ENCODE measurements at places on chromosomes 11 and 22.

GRCh38 chr11:62538470-62539237, 8.0 kb downstream of the AHNAK start:
- no peak for DNase-seq

GRCh38 chr11:83140691-83141455, 16.1 kb upstream of the PCF11 start:
- no peak for DNase-seq

- DNase-seq = no peak
Measured at GRCh38 chr11:60633645-60634044, 65.8 kb upstream of the MS4A8 start.

GRCh38 chr22:22925146-22925804, 37.7 kb downstream of the IGLL5 start:
- no peak for DNase-seq

GRCh38 chr11:60862171-60862570, 5.2 kb upstream of the ZP1 start:
- DNase-seq = no peak

- DNase-seq = no peak
Measured at GRCh38 chr11:65595543-65596281, at the start of gene KCNK7. Gene KCNK7, minus strand, starts transcription at chr11:65595800. Its CDS starts 28 bp downstream, at chr11:65595772.

DNA sequence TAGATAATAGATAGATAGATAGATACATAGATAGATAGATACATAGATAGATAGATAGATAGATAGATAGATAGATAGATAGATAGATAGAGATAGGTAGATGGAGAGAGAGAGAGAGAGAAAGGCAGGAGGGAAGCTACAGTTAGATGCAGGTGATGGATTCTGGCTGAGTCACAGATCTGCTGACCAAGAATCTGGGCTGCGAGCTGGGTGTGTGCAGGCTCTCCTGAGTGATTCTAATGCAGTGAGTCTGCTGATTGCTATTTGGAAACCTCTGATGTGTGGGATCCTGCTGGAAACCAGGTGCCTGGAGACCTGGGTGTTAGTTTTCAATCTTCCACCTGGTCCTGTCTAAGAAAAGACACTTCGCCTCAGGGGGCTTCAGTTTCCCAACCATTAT, 1441.8 kb downstream of the TBC1D22A start:
- no peak for DNase-seq

DNA sequence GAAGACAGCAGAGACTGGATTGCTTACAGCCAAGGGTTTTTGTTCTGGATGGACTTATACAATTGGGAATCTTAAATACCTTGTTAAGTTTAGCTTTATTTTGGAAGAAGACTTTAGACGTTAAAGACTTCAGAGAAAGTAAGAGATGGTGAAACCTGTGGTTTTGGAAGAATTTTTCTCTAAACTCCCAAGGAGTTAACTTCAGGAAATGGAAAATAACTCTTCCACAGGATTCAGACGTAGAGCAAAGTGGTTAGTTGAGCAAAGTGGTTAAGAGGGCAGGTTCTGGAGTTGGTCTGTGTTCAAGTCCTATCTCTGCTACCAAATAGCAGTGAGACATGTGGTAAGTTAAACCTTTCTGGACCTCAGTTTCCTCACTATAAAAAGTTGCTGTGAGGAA, 12.8 kb downstream of the PITPNB start:
- no peak for DNase-seq

GRCh38 chr11:13318498-13319295, 41.1 kb downstream of the BMAL1 start:
- DNase-seq = no peak
